ENCODE measurements at places on chromosomes 11 and 22. TPM values are rescaled to one million over a fixed set of nuclear protein-coding genes. Genes with fewer than 3 reads are reported as not detected.

Gene PRR33
- total RNA-seq, result not detected

Gene ASRGL1
- 6.1 TPM for total RNA-seq

Gene HEPHL1
- not detected for total RNA-seq

Gene SCN2B
- total RNA-seq, result not detected

Gene CTTN
- 17.0 TPM for total RNA-seq

Gene IRAG1
- total RNA-seq, result not detected

Gene OR52A5
- not detected for total RNA-seq

Gene OR5AL1
- not detected for total RNA-seq

Gene SULT4A1
- not detected for total RNA-seq

Gene CSNK2A3
- 2.6 TPM for total RNA-seq

Gene RTN4R
- 1.8 TPM for total RNA-seq

Gene TMEM41B
- 24.9 TPM for total RNA-seq

Gene SSTR3
- total RNA-seq, result 0.24 TPM

Gene KCNC1
- total RNA-seq, result not detected

Gene OR52I2
- total RNA-seq, result not detected

Gene PLEKHB1
- 10.3 TPM for total RNA-seq

Gene ANKK1
- 0.42 TPM for total RNA-seq

Gene LRRC74B
- not detected for total RNA-seq

Gene TRPM5
- total RNA-seq, result not detected

Gene C11orf16
- not detected for total RNA-seq

Gene RIMBP3B
- total RNA-seq, result 0.35 TPM

Gene TRIM49C
- total RNA-seq, result not detected

Gene LUZP2
- not detected for total RNA-seq

Gene CDC42BPG
- 0.66 TPM for total RNA-seq

Gene RFPL2
- not detected for total RNA-seq

Gene MRGPRX4
- not detected for total RNA-seq

Gene MYEOV
- not detected for total RNA-seq

Gene NNMT
- total RNA-seq, result not detected

Gene WNT11
- 0.28 TPM for total RNA-seq

Gene PATE4
- not detected for total RNA-seq

Gene FADS3
- total RNA-seq, result 7.7 TPM

Gene OR4D5
- not detected for total RNA-seq

Gene ADAMTS8
- total RNA-seq, result not detected

Gene EP300
- total RNA-seq, result 56.7 TPM

Gene BDNF
- not detected for total RNA-seq

Gene MMP12
- total RNA-seq, result not detected

Gene MPST
- 17.8 TPM for total RNA-seq

Gene ROM1
- 5.3 TPM for total RNA-seq

Gene CLTCL1
- 0.88 TPM for total RNA-seq

Gene MFRP
- not detected for total RNA-seq

Gene MYOD1
- total RNA-seq, result not detected

Gene PKNOX2
- not detected for total RNA-seq

Gene OR52A1
- not detected for total RNA-seq

Gene OR4A16
- total RNA-seq, result not detected

Gene DEFB131B
- total RNA-seq, result not detected

Measured in CD8-positive, alpha-beta memory T cell (primary cell).